ENCODE measurements at places on chromosomes 16 and 17.
A peak's percentile ranks its signal among the peaks of the same experiment; 100 is the strongest.

- no peak for DNase-seq
These were observed 78.1 kb upstream of the ZFHX3 start for GRCh38 chr16:73125850-73126524.

GRCh38 chr17:78759203-78759968 is 22.7 kb downstream of the CYTH1 start:
- no peak for DNase-seq

- DNase-seq: no peak
These were observed 24.5 kb upstream of the CIBAR2 start for GRCh38 chr16:85136702-85137322.

- no peak for DNase-seq
These were observed 385 bp upstream of the ZFP1 start for GRCh38 chr16:75147968-75148310.

GRCh38 chr16:76194616-76195015 is 82.6 kb upstream of the CNTNAP4 start:
- no peak for DNase-seq

- no peak for DNase-seq
These were observed 55.8 kb downstream of the ZFHX3 start for GRCh38 chr16:72992142-72992601.

DNA sequence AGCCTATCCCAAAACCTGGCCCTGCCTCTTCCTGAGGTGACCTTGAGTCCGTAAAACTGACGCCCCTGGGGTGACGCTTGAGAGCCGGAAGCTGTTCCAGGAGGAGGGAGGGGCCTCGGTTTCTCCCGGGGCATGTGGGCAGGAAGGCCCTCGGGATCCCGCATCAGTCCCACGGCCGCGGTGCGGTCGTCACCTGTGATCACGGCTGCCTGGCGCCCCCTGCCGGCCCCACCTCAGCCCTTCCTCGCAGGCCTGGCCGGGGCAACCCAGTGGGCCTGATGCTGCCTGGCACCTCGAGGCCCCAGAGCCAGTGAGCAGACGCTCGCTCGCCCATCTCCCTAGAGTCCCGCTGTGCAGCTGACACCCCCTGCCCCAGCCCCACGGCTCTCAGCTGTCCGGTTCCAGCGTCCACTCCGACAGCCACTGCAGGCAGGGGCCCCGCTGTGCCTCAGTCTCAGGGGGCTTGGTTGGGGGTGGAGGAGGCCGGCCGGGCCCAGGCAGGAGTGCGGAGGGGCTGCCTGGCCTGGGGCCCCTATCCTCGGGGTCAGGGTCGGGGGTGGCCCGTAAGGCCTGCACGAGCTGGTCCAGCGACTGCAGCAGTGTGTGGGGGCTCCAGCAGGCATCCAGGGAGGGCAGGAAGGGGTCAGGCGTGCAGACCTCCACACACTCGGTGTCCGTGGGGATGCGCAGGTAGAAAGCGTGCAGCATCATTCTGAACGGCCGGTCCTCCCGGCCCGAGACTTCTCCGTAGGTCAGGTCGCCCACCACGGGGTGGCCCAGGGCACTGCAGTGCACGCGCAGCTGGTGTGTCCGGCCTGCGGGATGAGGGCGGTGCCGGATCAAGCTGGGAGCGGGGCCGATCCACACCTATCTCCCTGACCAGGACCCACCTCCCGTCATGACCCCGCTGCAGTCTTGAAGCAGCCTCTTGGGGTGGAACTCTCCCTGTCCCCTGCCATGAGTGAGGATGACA is 2.3 kb downstream of the RPUSD1 start:
- DNase-seq: peak; percentile 70

GRCh38 chr16:52436339-52437276 is 110.3 kb downstream of the TOX3 start:
- DNase-seq: no peak

GRCh38 chr16:68081861-68082628 is 3.1 kb upstream of the NFATC3 start:
- no peak for DNase-seq

GRCh38 chr16:4913774-4914525 is 23.0 kb downstream of the PPL start:
- DNase-seq: no peak

DNA sequence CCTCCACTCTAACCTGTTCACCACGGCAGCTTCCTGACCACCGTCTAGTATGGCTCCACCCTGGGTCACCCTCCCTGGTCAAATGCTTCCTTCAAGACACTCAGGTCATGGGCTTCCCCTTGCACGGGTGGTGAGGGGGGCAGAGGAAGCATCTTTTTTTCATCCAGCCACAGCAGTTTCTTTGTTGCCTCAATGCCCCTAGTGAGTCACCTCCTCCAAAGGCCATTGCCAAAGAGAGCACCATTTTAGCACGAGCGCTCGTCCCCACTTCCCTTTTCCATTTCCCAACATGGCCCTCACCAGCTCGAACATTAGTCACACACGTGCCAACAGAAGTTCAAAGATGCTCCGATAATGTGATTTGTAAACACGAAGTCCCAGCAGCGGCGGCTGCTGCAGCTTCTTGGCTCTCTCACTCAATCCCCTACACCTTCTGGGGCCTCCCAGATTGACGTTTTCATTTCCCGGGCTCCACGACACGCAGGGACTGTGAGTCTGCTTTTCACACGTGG is 134.6 kb downstream of the GAS7 start:
- DNase-seq: peak; percentile 75

GRCh38 chr17:39659279-39660010 is 5.7 kb upstream of the TCAP start:
- DNase-seq: no peak

DNA sequence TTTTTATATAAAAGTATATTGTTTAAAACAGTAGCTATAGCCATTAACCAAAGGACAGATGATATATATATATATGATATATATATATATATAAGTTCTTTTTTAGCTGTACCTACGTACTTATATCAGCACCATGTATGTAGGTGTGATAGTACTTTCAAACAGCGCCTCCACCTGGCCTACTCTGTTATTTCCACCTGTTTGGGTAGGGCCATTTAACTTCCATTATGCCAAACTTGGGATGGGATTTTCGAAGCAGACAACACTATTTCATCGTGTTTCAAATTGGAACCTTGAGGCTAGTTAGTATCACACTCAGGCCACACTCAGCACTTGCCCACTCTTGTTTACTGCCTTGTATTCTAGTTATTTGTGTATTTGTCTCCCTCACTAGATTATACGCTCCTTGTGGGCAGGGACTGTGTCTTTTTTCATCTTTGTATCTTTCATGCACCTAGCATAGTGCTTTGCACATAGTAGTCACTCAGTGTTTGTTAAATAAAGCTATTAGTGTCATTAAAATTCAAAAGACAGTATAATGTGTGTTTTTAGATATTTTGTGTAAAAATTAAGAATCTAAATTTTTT is 11.8 kb upstream of the CLTC start:
- no peak for DNase-seq

GRCh38 chr16:88835383-88835782 is 21.4 kb downstream of the GALNS start:
- no peak for DNase-seq

DNA sequence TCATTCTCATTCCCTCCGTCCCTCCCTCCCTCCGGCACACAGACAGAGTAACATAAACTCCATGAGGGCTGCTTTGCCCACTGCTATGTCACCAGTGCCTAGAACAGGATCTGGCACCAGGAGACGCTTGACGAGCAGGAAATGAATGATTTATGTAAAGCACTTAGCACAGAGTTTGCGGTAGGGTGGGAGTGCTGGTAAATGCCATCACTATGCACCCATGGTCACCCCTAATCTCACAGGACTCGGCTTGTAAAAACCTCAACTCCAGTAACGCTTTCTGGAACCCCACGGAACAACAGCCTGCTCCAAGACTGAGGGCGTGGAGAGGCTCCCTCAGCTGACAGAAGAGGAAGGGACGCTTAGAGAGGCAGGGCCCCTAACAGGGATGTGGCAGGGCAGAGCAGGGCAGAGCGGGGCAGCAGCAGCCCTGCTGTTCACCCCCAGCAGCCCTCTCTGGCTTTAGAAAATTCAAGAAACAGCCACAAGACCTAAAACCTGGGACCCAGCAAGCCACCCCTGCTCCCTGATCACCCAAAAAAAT is 156.9 kb downstream of the C16orf78 start:
- no peak for DNase-seq

- peak; percentile 58 for DNase-seq
These were observed 13.5 kb downstream of the FBXO31 start for GRCh38 chr16:87369796-87370719.

GRCh38 chr17:79892457-79893241 is 53.4 kb upstream of the CBX4 start:
- DNase-seq: peak; percentile 72

DNA sequence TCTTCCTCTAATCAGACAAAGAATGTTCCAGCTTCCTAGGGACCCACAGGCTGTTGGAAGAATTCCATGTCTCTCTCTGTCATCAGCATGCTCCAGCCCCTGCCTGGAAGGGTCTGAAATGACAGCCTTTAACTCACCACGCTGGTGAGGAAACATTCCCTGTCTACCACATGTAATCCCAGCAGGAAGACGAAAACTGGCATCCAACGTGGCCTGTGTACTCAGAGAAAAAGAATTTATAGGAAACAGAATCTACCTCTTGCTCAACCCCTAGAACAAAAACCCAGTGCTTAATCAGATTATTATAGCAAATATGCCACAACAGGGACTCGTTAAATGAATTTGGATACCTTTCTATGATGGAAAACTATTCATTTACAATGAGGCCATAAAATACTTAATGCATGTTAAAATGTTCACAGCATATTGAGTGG is 147.3 kb upstream of the FOXF1 start:
- DNase-seq: no peak

Data from upper lobe of left lung (tissue), 6 donors.